ENCODE measurements at places on chromosomes 13 and 19. TPM values are rescaled to one million over a fixed set of nuclear protein-coding genes. Genes with fewer than 3 reads are reported as not detected.

DNA sequence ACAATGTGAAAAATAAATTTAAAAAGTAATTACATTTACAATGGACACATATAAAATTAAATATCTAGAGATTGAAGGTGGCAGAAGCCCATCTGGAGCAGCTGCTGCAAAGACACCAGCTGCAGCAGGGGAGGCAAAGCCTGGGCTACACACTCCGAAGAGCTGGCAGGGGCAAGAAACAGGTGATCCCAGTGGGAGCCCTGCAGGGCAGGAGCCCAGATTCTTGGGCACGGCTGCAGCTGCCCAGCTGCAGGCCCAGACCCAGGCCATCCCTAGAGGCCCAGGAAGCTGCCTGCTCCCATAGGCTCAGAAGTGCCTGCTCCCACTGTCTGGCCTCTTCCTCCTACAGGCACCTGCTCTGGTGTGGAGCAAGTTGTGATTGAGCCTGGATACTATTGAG is 1547.9 kb upstream of the SPRY2 start:
- no peak for DNase-seq

- DNase-seq: no peak
Measured at GRCh38 chr13:87894059-87894458, 222.9 kb downstream of the SLITRK5 start.

Gene ZSCAN4
- 1.7 TPM for total RNA-seq

Gene METTL21C
- total RNA-seq: not detected

DNA sequence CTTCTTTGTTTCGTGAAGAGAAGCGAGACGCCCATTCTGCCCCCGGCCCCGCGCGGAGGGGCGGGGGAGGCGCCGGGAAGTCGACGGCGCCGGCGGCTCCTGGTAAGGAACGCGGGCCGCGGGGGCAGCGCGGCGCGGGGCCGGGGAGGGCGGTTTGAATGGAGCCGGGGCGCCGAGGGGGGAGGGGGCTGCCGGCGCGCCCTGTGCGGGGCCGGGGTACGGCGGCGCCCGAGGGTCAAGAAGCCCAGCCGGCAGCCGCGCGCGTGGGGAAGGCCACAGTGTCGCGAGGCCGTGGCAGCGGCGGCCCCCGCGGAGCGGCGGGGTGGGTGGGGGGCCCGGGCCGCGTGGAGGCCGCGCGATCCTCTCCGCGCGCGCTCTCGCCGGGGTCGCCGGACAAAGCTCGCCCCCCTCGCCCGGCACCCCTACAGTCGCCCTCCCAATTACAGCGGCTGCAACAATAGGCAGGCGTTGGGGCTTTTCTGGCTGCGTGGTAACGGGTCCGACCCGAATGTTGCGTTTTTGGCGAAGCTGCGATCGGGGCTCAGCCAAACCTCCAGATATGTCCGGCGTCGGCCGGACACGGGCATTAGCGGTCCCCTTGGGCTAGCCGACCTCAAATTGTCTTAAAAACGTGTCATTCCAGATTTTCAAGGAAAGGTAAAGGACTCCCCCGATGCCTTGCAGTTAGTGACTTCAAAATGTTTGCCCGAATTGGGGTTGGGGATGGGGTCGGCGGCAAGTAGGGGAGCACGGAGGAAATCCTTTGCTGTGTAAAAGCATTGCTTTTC is 437 bp downstream of the SMARCA4 start:
- no peak for DNase-seq

DNA sequence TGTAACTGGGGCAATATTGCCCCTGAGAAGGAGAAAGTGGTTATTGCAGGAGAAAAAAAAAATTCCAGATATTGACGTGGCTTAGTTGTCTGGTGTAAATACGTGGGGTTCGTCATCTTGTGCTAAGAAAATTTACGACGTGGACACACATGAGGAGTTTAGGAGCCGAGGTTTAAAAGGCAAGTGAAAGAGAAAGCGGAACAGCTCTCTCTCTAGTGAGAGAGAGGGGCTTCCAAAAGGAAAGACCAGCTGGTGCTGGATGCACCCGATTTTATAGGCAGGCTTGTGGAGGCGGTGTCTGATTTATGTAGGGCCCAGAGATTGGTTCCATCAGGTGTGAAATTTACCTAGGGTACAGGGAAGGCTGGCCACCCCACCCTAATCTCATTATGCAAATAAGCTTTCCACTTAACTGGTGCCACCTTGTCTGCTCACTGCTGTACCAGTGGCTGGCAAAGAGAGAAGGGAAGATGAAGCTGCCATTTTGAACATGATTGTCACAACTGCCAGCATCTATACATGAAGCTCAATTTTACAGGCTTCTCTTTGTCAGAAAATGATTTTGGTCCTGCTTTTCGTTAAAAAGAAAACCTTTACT is 845.1 kb downstream of the DACH1 start:
- no peak for DNase-seq

DNA sequence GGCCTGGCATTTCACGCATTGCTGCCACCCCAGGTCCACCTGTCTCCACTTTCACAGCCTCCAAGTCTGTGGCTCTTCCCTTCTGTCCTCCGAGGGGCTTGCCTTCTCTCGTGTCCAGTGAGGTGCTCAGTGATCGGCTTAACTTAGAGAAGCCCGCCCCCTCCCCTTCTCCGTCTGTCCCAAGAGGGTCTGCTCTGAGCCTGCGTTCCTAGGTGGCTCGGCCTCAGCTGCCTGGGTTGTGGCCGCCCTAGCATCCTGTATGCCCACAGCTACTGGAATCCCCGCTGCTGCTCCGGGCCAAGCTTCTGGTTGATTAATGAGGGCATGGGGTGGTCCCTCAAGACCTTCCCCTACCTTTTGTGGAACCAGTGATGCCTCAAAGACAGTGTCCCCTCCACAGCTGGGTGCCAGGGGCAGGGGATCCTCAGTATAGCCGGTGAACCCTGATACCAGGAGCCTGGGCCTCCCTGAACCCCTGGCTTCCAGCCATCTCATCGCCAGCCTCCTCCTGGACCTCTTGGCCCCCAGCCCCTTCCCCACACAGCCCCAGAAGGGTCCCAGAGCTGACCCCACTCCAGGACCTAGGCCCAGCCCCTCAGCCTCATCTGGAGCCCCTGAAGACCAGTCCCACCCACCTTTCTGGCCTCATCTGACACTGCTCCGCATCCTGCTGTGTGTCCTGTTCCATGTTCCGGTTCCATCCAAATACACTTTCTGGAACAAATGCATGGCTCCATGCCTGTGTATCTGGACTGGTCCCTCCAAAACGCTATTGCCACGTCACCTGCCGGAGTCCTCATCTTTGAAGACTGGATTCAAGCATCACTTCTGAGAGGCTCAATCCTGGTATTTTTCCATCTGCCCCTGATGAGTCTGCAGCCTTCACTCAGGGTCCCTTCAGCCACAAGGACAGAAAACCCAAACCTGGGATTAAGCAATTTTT is 10.7 kb upstream of the DHDH start:
- DNase-seq: no peak

- DNase-seq: no peak
Measured at GRCh38 chr19:51323481-51324166, 12.2 kb downstream of the IGLON5 start.

Gene DIAPH3
- 0.23 TPM for total RNA-seq

Gene CACNG8
- total RNA-seq: 0.08 TPM

DNA sequence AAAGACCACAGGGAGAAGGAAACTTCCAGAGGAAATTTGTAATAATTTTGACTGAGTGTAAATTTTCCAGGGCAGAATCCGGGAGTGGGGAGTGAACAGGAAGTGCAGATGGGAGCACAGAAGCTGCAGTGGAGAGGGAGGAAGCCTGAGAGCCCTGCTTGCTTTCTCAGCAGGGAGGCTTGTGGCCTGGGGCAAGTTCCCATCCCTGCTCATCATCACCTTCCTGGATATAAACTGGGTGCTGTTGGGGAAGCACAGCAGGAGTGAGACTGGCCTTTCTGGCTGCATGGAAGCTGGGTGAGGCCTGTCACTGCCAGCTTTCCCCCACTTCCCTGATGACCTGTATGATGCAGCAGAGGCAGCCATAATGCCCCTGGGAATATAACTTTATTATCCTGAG is 532.9 kb downstream of the SLITRK6 start:
- no peak for DNase-seq

- DNase-seq: no peak
Measured at GRCh38 chr13:34343413-34343940, 525.5 kb downstream of the RFC3 start.

DNA sequence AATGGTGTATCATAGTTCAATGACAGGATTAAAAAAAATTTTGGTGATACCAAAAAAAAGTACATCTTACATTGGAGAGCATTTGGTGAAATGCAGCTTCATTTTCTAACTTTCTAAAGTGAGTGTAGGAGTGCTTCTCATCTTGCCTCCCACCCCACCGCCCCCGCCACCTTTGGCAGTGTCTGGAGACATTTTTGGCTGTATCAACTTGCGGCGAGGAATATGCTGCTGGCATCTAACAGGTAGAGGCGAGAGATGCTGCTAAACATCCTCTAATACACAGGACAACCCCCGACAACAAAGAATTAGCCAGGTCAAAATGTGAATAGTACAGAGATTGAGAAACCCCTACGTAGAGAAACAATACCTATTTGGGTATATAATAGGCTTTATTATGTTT is 1.7 kb downstream of the DLEU7 start:
- no peak for DNase-seq

DNA sequence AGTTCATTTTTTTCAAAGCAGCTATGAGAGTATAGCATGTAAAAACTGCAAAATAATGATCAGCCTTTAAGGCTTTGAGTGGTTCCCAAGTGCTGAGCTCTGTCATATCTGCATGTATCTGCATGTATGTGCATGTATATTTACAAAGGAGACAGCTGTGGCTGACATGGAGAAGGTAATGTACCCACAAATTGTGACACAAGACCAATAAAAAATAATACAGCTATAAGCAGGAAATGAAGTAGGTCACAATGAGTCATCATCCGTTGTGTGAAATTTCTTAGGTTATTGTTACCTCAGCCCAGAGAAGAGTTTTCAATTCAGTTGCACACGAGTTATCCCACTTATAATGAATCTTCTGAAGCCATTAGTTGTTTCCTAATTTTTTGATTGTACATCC is 60.9 kb upstream of the MED4 start:
- DNase-seq: no peak

Gene CABP5
- total RNA-seq: not detected

GRCh38 chr19:5825178-5825577 is 14.3 kb downstream of the FUT6 start:
- no peak for DNase-seq

Gene CAPN12
- total RNA-seq: 27.6 TPM

- DNase-seq: no peak
Measured at GRCh38 chr19:56086671-56087430, 34.2 kb downstream of the ZNF787 start.

DNA sequence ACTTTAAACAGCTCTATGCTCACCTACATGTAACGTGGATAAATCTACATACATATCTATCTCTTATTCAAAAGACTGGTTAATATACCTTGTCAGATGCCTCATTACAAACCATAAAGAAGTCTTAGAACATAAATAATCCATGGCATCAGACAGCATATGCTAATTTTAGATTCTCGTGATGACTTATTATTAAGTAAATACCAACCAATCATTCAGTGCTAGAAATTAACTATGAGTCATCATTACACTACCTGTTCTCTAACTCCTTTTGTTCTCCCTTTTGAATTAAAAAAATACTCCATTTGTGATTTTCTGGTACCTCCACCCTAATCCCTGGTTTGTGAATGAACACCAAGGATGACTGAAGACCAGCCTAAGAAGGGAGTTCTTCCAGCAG is 754.3 kb upstream of the ARGLU1 start:
- no peak for DNase-seq

GRCh38 chr13:108070925-108071324 is 144.4 kb downstream of the LIG4 start:
- DNase-seq: no peak

Gene TMEM221
- total RNA-seq: 0.31 TPM

- DNase-seq: no peak
Measured at GRCh38 chr19:40705362-40705651, 11.4 kb downstream of the COQ8B start.
